NCI-H1436 treated with DMSO at 0.1 percent for 48 hours (cell line): ENCODE measurements at places on chromosomes 1 and 21.

- DNase-seq: no peak
Observed at GRCh38 chr1:155254228-155254713, 1.0 kb downstream of the ENTREP3 start.

DNA sequence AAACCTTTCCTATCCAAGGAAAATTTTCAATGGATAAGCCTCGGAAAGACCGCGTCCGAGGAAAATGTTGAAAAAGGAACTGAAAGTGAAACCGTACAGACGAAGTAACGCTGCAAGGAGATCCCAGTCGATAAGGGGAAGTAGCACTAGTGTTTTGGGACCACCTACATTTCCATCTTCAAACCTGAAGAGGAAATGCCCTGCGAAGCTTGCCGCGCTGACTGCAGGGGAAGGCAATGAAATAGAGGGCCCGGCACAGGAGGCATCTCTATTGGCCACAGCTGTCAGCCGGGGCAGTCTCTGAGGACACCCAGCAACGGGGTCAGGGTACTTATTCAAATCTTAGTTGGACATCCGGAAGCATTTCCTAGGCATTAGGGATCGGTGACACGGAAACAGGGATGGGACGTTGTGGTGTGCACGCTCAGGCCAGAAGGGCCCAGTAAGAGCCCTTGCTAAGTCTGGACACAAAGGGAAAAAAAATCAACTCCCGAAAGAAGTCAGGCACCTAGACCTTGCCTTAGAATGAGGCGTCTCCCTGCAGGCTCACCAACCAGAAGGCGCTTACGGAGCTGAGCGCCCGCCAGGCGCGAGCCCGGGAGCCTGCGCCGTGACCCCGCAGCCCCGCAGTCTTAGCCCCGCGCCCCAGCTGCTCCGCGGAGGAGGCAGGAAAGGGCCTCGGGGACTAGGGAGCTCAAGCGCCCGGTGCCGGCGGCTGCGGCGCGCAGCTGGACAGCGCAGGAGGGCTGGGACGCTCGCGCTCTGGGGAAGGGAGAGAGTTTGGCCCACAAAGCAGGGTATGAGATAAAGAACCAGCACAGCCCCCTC lies 655 bp downstream of the USF1 start:
- DNase-seq: no peak

GRCh38 chr1:32447469-32448185 lies 17.2 kb upstream of the ZBTB8B start:
- DNase-seq: no peak

DNA sequence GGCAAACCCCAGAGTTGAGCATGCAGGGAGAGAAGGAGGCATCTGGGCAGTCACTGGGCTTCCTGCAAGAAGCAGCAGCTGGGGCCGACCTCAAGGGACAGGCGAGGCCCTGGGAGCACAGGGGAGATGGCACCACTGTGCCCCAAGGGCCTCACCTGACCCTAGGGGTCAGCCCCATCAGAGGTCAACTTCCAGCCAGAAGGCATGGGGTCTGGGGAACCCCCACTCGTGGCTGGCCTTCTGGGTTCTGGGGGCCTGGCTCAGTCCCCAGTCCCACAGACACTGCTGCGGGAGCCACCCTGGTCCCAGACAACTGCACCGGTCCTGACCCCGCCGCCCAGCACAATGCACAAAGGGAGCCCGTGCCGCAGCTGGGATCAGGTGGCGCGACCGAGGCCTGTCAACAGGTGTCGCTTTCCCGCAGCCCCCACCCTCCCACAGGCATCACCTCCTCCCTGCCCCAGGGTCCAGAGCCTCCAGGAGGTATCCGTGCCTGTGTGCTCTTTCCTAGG lies 6.2 kb downstream of the WNT9A start:
- no peak for DNase-seq

DNA sequence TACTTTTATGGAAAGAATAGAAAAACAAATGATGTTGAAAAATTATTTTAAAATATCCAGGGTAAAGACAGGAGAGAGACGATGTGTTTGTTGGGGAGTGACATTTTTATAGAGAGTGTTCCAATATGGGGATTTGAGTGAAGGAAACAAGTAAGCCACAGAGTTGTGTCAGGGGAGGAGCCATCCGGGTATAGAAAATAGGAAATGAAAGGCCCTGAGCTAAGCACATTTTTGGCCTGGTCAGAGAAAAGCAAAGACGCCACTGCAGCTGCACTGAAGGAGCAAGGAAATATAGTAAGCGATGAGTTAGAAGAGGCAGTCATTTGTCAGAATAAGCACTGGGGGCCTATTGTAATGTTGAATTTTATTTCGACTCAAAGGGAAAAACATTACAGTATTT lies 107.3 kb upstream of the ADGRL4 start:
- no peak for DNase-seq

GRCh38 chr1:226596531-226597165 lies 48.1 kb downstream of the STUM start:
- DNase-seq: no peak

DNA sequence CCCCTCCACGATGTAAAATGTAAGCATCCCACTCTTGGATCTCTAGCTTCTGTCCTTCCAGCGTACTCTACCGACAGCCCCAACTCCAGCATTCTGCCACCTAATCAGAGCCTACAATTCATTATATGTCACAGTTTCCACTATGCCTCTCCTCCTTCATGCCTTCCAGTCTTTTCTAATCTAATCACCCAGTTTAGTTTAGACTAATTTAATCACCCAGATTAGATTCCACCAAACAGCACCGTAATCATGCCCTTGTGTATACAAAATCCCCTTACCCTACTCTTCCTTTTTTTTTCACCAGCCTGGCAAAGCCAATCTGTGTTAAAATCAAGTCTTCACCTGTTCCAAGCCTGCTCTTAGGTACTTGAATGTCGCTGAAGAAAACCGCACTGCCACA lies 49.8 kb upstream of the KANK4 start:
- no peak for DNase-seq

DNA sequence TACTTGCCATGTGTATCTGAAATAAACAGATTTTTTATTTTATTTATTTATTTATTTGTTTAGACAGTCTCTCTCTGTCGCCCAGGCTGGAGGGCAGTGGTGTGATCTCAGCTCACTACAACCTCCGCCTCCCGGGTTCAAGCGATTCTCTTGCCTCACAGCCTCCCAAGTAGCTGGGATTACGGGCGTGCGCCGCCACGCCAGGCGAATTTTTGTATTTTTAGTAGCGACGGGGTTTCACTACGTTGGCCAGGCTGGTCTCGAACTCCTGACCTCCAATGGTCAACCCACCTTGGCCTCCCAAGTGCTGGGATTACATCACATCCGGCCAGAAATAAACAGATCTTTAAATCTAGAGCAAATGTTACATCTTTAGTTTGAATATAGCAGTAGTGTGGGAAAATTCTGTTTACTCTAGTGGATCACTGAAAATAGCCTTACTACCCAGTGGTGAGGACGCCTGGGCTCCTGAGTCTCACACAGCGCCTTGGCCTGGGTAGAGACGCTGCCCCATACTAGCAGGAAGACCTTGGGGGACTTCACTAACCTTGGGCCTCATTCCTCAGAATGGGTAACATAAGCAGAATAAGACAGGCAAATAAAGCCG lies 709 bp downstream of the GART start:
- DNase-seq: no peak

DNA sequence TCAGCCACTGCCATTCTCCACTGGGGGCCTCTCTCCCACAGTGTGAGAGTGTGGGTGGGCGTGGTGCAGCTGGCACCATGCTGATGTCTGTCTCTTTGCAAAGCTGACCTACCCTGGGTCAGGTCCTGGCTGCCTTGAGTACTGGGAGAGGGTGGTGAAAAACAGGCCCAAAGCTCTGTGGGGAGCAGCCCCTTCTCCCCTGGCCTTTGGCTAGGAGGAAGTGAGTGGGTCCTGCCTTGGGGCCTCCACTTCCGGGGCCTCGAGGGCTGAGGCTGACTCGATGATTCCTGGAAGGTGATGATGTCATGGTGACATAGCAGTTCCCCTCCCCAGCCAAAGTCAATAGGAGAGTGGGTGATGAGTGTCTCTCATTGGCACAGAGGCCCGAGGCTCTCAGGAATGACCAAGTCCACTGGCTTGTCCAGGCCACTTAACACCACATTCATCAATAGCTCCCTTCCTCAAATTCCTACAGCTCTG lies 53.0 kb downstream of the IER5 start:
- DNase-seq: no peak

GRCh38 chr1:151069103-151069486 lies 1.5 kb upstream of the GABPB2 start:
- DNase-seq: no peak
